ENCODE measurements at places on chromosomes 2 and 18.

DNA sequence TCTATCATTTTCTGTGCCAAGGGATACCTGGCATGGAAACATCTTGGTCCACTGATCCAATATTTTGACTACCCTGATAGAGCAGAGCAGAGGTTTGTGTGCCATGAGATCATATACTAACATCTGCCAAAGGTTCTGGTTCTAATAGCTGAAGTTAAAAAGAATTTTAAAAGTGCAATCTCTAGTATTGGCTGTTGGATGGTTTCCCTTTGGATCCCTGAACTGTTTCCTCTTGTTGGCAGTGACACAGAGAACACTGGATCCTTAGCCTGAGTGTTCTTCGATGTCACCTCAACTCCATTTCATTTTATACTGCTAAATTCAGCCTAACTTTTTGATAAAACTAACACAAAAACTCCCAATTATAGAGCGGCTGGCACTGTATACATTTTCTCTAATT is 169.3 kb upstream of the FBXO11 start:
- no peak for DNase-seq

- no peak for DNase-seq
Measured at GRCh38 chr18:63848159-63848558, 39.3 kb upstream of the SERPINB2 start.

DNA sequence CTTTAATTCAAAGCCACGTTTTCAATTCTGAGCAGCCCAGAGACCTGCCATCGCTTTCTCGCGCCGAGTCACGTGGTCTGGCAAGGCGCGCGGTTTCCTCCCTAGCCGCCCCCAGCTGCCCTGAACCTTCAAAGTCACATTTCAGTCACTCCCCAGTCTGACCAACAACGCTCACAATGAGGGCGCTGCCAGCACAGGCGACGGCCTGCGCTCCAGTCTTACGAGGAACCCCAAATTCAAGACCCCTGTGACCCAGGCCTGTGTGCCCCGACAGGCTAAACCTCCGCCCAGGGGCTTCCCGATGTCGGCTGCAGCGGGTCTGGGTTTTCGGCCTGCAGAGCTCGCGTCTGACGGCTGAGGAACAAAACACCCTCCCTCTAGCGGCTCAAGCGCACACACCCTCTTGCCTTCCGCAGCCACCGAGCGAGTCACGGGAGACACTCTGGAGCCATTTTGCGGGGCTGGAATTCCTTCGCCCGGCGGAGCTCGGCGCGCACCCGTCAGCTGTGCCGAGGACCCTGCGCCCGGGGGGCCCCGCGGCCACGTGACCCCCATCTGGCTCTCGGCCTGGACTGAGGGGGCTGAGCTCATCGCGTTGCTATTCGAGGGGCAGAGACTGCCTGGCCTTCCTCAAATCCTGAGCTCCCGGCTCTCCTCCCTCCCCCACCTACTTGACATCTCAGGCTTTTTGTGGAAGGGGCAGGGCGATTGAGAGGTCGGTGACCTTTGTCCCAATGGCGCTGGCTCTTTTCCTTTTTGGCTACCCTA is 69.9 kb upstream of the ITGB6 start:
- peak; percentile 69 for DNase-seq

GRCh38 chr2:201639205-201639604 is 4.1 kb downstream of the TMEM237 start:
- no peak for DNase-seq

DNA sequence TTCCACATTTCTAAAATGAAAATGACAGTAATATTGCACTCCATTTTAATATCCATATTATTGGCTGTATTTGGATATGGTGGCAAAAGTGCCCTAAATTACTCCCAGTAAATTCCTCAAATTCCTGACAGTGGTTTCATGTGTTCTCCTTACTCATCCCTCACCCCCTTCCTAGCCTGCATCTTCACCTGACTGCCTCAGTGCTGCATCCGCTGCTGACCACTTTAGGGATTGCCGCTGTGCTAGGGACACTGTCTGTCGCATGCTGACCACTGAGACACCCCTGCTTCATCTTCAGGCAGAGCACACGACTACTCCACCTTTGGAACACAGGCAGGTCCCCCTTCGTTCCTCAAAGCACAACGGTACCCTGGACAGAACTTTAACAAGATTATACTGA is 32.6 kb downstream of the DSEL start:
- no peak for DNase-seq

- no peak for DNase-seq
Measured at GRCh38 chr2:160565099-160565845, 71.7 kb upstream of the RBMS1 start.

All from natural killer cell (primary cell).